ENCODE measurements at places on chromosomes 4 and X.
A peak's percentile ranks its signal among the peaks of the same experiment; 100 is the strongest.

GRCh38 chrX:124230655-124231450, 101.6 kb upstream of the TEX13D start:
- no peak for DNase-seq

DNA sequence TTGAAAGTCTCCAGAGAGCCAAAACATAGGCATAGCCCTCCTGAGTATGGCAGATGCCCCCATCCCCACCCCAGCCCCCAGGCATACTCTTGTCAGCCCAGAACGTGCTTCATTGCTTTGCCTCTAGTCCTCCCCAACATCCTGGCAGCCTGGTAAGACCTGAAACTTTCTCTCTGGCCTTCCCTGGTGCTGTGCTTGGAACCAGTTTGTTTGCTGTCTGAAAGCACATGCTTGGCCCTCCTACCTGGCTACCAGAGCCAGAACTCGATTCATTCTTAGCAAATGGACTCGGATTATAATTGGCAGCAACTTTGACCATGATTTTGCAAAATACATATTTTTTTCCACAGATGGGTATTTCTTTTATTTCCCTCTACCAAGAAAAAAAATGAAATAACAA, 248.1 kb downstream of the USP46 start:
- DNase-seq: no peak

- no peak for DNase-seq
These were observed 30.2 kb downstream of the RBBP7 start for GRCh38 chrX:16839852-16840460.

DNA sequence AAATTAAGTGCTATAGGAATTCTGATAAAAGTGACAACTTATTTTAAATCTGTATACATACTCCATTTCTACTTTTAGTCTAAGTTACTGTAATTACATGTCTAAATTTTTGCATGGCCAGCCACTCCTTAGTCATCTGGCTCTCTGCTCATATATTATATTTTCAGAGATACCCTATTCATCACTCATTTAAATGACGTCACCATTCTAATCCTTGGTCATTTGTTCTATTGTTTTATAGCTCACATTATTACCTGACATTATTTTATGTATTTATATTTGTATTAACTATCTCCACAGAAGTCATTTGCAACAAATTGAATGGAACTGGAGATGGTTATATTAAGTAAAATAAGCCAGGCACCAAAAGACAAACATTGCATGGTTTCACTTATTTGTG, 179.6 kb upstream of the CXorf51A start:
- no peak for DNase-seq

- no peak for DNase-seq
These were observed 5.5 kb downstream of the RPS6KA6 start for GRCh38 chrX:84182516-84182915.

DNA sequence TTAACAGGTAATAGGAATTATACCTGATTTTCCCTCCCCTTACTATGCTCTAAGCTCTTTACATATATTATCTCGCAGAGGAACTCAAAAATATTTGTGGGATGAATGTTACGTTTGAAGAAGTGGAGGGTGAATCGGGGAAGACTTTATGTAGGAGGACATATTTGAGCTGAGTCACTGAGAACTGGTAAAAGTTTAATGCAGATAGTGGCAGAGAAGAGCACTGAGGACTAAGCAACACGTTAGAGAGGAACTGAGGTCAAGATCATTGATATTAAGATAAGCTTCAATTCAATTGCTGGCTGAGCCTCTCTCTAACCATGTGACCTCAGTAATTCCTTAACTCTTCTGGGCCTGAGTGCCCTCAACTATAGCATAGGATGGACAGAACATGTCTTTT, 26.4 kb upstream of the ELOVL6 start:
- no peak for DNase-seq

DNA sequence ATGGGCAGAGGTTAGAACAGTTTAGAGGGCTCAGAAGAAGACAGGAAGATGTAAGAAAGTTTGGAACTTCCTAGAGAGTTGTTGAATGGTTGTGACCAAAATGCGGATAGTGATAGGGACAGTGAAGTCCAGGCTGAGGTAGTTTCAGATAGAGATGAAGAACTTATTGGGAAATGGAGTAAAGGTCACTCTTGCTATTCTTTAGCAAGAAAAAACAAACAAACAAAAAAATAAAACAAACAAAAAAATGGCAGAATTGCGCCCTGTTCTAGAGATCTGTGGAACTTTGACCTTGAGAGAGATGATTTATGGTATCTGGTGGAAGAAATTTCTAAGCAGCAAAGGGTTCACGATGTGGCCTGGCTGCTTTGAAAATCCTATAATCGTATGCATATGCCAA, 185.1 kb upstream of the SFRP2 start:
- DNase-seq: no peak

DNA sequence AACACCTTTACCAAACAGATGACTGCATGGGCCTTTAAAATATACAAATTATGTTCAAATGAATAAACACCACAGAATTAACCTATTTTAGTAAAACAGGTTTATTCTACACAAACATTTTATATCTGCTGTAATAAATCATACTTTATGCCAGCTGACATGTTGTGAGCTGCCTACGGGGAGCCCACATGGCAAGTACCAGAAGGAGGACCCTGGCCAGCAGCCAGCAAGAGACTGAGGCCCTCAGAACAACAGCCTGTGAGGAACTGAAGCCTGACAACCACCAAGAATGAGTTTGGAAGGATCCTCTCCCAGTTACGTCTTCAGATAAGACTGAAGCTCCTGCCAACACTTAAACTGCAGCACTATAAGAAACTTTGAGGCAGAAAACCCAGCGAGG, 377.0 kb downstream of the PDGFC start:
- DNase-seq: no peak

GRCh38 chr4:38805530-38806145, 1.0 kb upstream of the TLR1 start:
- no peak for DNase-seq

- no peak for DNase-seq
These were observed 307.7 kb upstream of the ARSJ start for GRCh38 chr4:114287079-114287696.

GRCh38 chrX:133461231-133461630, 45.9 kb upstream of the GPC4 start:
- no peak for DNase-seq

DNA sequence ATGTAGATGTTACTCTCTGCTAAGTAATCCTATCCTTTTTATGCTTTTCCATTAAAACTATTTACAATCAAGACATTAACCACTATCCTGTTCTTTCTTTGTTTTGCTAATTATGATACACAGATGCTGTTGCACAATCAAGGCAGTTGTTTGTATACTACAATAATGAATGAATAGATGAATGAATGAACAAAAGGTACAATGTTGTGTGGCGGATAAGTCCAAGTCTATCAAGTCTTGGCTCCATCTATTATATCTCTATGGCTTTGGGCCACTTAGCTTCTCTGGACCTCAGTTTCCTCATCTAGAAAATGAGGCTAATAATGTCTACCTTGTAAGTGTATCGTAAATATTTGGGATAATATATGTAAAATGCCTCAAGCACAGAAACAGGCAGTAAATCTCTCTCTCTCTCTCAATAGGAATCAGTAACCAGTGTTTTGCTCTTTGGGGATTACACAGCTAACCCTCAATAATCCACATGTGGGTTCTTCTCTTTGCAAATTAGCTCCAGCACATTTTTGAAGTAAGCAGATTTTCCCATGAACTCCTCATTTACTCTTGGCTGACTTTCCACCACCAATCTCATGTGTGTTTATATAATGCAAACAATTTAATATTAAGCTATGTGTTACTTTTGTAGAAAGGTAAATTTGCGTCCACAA, 27.8 kb upstream of the TSPAN5 start:
- no peak for DNase-seq

DNA sequence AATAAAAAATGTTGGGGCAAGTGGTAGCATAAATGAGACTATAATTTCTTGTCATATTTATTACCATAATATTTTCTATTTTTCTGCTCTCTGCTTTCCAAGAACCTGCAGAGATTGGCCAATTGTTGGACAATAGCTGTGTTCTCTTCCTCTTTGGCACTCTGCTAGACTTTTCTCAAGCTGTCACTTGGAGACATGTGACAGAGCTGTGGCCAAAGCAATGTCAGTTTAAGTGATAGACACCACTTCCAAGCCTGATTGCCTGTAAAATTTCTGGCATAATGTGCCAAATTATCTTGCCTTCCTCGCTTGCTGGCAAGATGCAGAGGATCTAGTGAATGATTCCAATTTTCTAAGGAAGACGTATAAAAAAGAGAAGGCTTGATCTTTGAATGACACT, 162.2 kb upstream of the NDST4 start:
- no peak for DNase-seq

- no peak for DNase-seq
These were observed 24.2 kb upstream of the MXRA5 start for GRCh38 chrX:3370656-3371055.

GRCh38 chr4:152427981-152428380, 107.9 kb downstream of the FBXW7 start:
- no peak for DNase-seq

DNA sequence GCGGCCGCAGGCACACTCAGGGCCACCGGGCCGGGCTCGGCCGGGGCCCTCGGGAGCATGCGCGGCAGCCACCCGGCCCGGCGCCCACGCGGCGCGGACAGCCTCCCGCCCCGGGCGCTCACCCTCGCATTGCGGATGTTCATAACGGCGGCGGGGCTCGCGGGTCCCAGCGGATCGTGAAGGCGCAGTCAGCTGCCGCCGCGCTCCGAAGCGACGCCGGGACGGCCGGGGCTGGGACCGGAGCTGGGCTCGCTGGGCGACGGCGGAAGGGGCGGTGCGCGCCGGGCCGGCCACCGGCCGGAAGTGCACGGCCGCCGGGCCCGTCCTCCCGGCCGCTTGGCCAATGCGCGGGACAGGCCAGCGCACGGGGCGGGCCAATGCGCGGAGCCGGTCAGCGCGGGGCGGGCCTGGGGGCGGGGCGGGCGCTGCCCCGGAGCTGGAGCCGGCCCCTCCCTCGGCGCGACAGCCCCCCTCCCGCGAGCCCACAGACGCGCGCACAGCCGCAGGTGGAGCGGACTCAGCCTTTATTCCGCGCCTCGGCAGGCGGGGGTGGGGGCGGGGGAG, at the start of gene NAA10:
TSS of gene NAA10 (minus strand) at position 276 of the 564 bp plus-strand sequence. CDS start at position 143, 133 bp downstream.
- peak; percentile 61 for DNase-seq

- DNase-seq: no peak
These were observed 16.4 kb downstream of the SMIM10L2A start for GRCh38 chrX:135437867-135438733.

DNA sequence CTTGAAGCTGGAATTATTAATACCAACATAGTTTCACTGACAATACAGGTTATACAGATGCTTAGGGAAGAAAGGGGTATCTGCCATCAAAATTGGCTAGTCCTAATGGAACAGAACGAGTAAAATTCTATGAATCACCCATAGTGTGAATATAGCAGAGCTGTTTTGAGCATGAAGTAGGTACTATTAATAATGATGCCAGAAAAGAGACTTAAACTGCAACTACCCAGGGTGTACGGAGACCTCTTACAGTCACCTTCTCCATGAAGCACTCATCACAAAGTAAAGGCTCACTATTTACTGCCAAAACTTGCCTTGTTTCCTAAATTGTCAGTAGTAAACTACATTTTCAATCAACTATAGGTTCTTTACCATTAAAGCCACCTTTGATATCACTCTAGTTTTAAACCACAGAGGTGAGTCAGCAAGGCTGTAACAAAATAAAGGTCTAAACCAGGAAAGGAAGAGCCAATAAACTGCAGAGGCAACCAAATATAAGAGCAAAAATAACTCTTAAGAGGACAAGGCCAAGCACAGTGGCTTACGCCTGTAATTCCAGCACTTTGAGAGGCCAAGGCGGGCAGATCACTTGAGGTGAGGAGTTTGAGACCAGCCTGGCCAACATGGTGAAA, 114.4 kb downstream of the FRYL start:
- DNase-seq: no peak
